Activated CD8-positive, alpha-beta T cell treated with anti-CD3 and anti-CD28 coated beads, Interleukin-2, amount 10 ng/mL, durations not matched to agents 7 days and 5 days (primary cell): ENCODE measurements at places on chromosomes 13 and 19. TPM values are rescaled to one million over a fixed set of nuclear protein-coding genes. Genes with fewer than 3 reads are reported as not detected.

GRCh38 chr13:20814224-20814910 is 40.6 kb upstream of the EEF1AKMT1 start:
- no peak for DNase-seq

- peak; percentile 48 for DNase-seq
Measured at GRCh38 chr13:23321535-23322241, 111.8 kb downstream of the SACS start.

DNA sequence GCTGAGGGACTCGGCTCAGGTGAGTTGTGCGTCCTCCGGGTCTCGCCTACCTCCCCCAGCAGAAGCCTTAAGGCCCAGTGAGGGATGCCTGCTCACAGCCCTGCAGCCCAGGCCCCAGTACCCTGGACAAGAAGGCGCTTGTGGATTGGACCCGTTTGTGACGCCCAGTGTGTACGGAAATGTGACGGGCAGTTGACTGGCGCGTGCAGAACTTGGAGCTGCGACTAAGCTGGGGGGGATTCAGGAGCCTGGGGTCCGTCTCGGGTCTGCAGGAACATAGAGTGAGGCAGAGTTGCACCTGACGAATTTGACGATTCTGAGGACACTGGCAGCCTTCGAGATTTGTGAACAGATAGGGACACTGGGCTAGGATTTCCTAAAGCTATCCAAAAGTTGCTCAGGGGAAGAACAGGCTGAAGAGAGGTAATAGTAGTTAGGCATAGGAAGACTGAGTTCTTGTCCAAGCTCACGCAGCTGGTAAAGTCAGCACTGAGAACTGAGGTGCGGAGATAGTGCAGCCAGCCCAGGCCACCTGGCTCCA is 519 bp downstream of the ZNF551 start:
- DNase-seq, result no peak

DNA sequence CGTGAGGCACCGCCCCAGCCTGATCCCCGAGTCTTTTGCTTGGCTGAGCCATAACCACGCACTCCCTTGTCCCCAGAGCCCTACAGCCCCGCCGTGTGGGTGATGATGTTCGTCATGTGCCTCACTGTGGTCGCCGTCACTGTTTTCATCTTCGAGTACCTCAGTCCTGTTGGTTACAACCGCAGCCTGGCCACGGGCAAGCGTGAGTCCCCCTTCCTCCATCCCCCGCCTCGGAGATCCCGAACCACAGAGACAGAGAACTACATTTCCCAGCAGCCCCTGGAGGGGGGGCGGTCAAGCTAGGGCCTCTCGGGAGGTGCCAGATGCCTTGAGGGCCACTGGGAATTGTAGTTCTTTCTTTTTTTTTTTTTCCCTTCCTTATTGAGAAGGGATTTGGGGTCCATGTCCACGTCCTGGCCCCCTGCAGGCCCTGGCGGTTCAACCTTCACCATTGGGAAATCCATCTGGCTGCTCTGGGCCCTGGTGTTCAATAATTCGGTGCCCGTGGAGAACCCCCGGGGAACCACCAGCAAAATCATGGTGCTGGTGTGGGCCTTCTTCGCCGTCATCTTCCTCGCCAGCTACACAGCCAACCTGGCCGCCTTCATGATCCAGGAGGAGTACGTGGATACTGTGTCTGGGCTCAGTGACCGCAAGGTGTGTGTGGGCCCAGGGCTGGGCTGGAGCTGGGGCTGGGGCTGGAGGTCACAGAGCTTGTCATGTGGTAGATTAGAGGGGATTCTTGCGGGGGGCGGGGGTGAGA is 25.9 kb downstream of the GRIN2D start:
- peak; percentile 81 for DNase-seq

- DNase-seq, result no peak
Measured at GRCh38 chr19:51737924-51738323, 13.8 kb downstream of the FPR1 start.

DNA sequence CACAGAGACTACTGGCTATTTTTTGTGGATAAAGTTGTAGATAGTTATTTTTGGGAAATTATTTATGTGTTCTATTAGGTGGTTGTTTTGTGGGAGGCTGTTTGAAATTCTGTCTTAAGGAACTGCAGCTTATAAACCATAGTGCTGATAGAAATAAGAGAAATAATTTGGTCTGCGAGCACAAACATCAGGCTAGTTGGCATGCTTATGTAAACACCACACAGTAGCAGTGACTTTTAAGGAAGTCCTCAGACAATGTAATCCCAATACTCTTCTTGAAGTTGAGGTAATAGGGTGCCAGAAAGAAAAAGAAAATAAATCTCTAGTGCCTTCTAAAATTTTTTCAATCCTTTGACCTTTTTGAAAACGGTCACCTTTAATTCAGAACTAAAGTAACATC is 23.9 kb downstream of the KL start:
- no peak for DNase-seq

PSG1 gene
- not detected for total RNA-seq

CYP4F2 gene
- total RNA-seq, result not detected

TMEM255B gene
- 1.8 TPM for total RNA-seq

SOX1 gene
- total RNA-seq, result not detected

WDR88 gene
- not detected for total RNA-seq
